ENCODE measurements at places on chromosomes 3 and 15.

DNA sequence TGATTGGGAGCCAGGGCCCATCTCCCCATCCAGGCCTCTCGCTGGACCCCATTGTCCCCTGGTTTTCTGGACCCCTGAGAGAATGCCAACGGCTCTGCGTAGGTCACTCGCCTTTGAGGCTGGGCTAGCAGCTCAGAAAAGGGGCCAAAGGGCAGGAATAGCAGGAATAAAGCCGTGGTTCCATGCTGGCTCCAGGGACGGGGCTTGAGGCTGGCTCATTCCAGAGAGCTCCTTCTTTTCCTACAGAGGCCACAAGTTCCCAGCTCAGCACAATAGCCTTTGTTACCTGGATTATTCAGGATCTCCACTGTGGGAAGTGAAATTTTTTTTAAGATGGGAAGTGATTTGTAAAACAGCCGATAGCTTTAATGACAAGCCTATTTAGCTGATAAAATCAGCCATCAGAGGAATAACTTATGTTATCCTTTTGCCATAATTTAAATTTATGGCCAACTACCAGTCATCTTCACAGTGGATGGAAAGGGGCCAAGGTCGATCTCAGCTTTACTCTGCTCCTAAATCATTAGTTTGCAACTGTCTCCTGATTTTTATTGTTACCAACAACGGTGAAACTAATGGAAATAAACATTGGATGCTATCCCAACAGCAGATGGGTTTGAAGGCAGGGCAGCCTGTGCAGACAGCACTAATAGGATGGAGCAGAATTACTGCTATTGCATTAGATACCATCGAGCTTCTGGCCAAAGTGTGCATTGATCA is 124.3 kb downstream of the TMEM266 start:
- no peak for DNase-seq

DNA sequence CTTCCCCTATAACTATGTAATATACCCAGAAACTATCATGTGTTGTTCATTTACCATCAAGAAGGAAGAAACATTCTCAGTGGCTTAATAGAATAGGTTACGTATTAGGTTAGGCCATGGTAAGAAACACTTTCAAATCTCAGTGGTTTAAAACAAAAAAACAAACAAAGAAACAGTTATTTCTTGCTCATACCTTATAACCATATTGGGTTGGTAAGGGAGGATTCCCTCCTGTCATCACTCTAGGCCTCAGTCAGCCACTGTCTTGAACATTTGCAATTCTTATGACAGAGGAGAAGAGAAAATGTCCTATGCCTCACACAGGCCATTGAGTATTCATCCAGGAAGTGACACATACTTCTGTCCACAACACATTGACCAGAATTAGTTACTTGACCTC is 727.7 kb upstream of the NECTIN3 start:
- DNase-seq, result no peak

- DNase-seq, result no peak
Measured at GRCh38 chr15:35256551-35256950, 171.5 kb upstream of the NANOGP8 start.

DNA sequence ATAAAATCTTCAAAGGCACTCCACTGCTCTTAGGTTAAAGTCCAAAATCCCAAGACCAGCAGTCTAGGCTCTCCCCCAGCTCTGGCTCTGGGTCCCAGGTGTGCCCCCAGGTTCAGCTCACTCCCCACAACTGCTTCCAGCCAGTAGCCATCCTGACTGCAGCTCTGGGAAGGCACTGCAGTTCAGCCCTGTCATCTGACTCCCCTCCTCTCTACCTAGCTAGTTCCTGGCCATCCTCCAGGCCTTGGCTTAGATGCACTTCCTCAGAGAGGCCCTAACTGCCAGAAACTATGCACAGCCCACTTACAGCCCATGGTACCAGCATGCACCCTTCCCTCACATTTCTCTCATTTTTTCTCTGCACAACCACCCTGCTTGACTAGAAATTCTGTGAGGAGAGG is 25.5 kb downstream of the TBC1D2B start:
- no peak for DNase-seq

- no peak for DNase-seq
Measured at GRCh38 chr3:194103505-194103904, 32.4 kb upstream of the HES1 start.

DNA sequence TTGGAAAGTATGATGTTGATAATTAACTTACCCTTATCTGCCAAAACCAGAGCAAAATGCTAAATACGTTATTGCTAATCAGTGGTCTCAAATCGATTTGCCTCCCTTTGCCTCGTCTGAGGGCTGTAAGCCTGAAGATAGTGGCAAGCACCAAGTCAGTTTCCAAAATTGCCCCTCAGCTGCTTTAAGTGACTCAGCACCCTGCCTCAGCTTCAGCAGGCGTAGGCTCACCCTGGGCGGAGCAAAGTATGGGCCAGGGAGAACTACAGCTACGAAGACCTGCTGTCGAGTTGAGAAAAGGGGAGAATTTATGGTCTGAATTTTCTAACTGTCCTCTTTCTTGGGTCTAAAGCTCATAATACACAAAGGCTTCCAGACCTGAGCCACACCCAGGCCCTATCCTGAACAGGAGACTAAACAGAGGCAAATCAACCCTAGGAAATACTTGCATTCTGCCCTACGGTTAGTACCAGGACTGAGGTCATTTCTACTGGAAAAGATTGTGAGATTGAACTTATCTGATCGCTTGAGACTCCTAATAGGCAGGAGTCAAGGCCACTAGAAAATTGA is 59.7 kb downstream of the DCUN1D1 start:
- no peak for DNase-seq

DNA sequence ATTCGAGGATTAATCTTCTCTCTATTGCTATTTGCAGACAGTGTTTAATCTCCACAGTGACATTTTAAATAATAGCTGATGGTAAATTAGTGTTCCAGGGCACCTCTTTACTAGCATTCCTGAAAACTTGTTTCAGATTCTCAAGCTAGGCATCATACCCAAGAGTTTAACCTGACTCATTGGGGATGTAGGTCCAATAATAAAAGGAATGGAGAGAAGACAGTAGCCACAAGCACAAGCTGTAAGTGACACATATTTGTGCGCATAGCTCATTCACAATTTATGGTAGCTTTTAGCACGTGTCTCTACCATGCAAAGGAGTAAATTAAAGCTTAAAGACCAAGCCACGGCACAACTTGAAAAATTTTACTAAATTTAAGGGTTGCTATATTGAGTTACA is 171.3 kb upstream of the FAM3D start:
- no peak for DNase-seq

DNA sequence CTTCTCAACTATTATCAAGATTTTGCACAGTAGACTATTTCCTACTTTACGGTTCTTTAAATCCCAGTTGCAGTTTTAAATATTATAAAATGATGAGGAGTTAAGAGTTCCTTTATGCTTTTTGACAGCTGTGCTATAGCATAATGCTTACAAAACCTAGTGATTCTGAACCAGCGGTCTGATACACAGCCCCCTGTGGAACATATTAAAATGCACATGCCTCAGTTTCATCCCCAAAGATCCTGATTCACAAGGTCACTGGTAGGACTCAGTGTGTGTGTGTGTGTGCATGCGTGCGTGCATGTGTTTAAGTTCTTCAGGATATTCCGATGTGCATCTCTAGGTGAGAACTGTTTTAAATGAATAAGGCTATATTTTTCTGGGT is 330.1 kb upstream of the TPM1 start:
- DNase-seq, result no peak

DNA sequence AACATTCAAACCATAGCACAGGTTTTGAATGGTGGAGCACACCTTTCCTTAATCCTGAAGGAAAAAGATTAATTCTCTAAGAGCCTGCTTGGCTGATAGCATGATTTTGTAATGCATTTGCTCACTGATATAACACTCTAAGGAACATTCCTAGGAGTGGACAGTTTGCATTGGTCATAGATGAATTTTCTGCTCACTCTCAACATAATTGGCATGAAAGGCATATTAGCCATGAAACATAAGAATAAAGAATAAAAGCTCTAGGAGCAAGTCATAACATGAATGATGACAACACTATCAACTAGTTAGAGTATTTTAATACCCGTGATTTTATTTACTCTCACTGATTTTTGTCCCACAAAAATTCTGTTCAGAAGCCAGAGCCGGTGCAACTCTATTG is 34.3 kb upstream of the LRTM1 start:
- DNase-seq, result no peak
